ENCODE measurements at places on chromosomes 2 and 18.
A peak's percentile ranks its signal among the peaks of the same experiment; 100 is the strongest.

DNA sequence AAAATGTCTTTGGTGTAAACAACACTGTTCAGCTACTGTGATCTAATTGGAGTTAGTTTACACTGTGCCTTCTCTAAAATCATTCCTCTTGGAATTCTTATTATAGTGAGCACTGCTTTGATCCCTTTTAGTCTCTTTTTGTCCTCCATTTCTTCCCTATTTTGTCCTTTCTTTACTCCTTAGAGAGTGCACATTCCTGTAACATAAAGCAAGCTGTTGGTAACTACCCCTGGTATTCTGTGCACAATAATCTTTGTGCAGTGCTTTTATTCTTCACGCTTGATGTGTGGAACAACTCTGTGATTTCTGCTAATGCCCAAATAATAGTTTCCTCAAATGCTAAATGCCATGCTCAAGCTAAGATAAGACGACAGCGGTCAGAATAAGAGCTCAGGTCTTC, 401.5 kb downstream of the DPP10 start:
- DNase-seq = no peak

GRCh38 chr2:24117902-24118301, 5.2 kb downstream of the PFN4 start:
- DNase-seq = no peak

- peak; percentile 27 for DNase-seq
Observed at GRCh38 chr2:236177604-236177966, 9.4 kb upstream of the GBX2 start.

GRCh38 chr2:106012001-106012590, 182.0 kb downstream of the UXS1 start:
- DNase-seq = no peak

- DNase-seq = no peak
Observed at GRCh38 chr2:178733975-178734374, 73.2 kb downstream of the TTN start.

GRCh38 chr2:48459921-48460320, 70.0 kb upstream of the STON1 start:
- no peak for DNase-seq

DNA sequence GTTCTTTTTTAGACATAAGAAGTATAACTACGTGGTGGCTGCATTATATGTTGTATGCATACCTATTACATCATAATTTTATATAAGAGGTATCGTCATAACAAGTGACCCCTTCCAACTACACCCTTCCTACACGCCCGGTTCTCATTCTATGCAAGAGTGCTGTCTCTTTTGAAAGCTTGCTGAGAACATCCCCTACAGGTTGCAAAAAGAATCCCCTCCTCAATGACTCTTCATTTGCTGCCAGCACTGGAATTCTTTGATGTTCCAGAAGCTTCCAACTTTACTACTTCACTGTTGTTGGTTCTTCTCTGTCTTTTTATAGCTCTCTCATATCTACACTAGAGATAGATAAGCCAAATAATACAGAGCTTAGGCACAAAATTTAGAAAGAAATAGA, 66.4 kb downstream of the CDH7 start:
- no peak for DNase-seq

- no peak for DNase-seq
Observed at GRCh38 chr2:8441986-8442385, 239.9 kb upstream of the ID2 start.

- DNase-seq = no peak
Observed at GRCh38 chr2:224753743-224754540, 37.8 kb upstream of the CCDC195 start.

Data from stimulated activated CD4-positive, alpha-beta T cell treated with anti-CD3 and anti-CD28 coated beads, Interleukin-4, amount 100 ng/mL, for 24 hours (primary cell).